ENCODE measurements at places on chromosomes 12 and 14.

- DNase-seq: no peak
Observed at GRCh38 chr14:68245146-68246073, 425.8 kb downstream of the RAD51B start.

GRCh38 chr12:56172839-56173238 is 14.7 kb downstream of the MYL6 start:
- DNase-seq: no peak

DNA sequence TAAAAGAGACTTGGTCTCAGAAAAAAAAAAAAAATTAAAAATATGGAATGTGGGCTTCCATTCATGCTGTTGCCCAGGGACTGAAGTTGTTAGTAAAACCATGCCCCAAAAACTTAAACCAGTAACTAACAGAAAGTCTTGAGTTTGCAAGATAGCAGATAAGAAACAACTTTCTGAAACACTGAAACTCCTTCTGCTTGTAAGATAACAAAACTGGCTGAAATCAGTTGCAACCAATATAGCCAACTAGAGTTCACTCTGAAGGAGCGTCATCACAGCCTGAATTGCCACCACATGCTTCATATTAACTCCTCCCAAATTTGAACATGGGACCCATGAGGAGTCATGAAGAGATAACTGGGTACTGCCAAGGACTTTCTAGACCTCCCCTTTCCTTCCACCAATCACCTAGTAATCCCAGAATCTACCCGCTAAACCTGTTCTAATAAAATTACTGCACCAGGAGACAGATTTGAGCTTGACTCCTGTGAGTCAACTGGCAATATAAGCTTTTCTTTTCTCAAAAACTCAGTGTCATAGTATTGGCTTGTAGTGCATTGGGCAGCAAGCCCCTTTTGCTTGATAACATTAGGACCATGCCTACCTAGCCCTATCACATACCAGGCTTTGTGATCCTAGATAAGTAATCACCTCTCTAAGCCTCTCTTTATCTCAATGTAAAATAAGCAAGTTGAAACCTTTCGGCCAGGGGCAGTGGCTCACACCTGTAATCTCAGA is 53.6 kb downstream of the R3HDM2 start:
- no peak for DNase-seq

DNA sequence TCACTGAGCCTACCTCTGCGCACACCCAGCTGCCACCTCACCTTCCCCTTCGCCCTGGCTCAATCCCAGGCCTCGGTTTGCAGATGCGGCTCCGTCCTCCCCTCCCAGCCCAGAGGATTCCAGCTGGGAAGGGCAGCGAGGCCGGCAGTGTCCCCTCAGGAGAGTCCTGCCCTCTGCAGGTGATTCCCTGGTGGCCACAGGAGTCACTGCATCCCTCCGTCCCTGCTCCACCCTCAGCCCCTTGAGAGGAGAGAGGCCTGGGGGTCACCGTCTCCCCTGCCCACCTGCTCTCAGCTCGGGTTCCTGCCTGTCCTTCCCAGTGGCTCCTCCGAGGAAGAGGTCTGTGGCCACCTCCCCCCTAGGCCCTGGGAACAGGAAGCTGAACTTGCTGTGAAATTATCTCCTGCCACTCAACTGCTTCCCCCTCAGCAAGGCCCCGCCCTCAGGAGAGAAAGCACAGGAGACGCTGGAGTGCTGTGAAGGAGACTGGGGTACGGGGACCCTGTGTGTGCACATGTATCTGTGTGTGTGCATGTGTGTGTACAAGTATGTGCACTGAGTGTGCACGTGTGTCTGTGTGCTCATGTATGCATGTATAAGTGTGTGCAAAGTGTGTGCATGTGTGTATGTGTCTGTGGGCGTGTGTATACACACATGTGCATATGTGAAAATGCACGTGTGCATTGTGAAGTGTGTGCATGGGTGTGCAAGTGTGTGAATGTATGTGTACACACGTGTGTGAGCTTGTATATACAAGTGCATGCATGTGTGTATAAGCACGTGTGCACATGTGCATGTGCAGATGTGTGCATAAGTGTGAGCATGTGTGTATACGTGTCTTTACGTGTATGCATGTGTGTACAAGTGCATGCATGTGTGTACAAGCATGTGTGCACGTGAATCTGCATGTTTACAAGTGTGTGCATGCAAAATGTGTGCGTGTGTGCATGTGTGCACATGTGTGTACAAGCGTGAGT is 13.2 kb upstream of the GALNT9 start:
- DNase-seq: no peak

GRCh38 chr14:100767788-100768536 is 41.3 kb downstream of the DLK1 start:
- no peak for DNase-seq

GRCh38 chr14:71812693-71813092 is 119.5 kb upstream of the RGS6 start:
- DNase-seq: no peak

DNA sequence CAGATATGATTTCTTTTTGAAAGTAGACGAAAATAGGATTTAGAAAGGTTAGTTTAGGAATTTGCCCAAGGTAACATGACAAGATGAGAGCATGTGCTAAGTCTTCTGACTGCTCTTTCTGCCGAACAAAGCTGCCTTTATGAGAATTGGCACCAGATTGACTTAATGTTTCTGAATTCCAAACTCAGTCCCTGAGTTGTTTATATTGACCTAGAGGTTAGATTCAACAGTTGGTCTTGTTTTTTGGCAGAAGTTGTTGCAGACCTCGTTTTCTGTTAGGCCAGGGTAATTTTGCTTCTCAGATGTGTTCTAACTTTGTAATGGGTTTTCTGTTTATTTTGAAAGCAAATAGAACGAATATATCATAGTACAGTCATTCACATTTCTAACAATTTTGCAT is 61.5 kb upstream of the LRTM2 start:
- no peak for DNase-seq

All from stimulated activated CD8-positive, alpha-beta memory T cell treated with anti-CD3 and anti-CD28 coated beads, Interleukin-2, amount 100 ng/mL, for 48 hours (primary cell).